ENCODE measurements at places on chromosomes 13 and 19.

GRCh38 chr13:97468331-97468730 lies 34.4 kb downstream of the RAP2A start:
- DNase-seq: no peak

GRCh38 chr13:73751290-73751689 lies 382.9 kb downstream of the KLF12 start:
- no peak for DNase-seq

- no peak for DNase-seq
These were observed 10.1 kb upstream of the TPRX2 start for GRCh38 chr19:47848823-47849473.

DNA sequence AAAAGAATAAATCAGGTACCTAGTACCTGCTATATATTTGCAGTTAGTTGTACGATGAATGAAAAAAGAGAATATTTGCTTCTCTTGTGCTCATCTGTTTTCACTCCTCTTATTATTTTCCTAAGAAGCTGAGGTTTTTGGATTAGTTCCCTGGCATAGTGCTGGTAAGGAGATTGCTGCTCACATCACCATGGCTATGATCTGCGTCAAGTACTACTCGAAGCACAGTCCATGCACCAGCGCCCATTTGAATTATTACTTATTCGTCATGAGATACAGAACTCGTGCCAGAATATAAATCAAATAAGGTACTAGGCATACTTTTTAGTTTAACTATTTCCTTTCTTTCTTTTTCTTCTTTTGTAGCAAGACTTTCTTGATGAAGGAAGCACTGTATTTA lies 7.1 kb downstream of the SERTM1 start:
- no peak for DNase-seq

DNA sequence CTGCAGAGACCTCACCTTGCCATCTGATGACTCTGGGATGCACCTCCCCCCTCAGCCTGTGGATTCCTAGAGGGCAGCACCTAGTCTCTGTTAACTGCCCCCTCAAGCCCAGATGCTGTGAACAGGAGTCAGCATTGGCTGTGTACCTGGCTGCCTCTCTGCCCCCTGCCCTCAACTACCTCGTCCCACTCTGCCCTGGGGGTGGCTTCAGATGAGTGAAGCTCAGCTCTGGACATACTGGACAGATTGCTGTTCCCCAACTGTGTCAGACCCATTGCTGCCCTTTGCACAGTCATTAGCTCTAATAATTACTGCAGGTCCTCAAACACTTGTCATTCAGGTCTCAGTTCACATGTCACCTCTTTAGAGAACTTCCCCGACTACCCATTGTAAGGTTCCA lies 182.1 kb upstream of the TSHZ3 start:
- DNase-seq: no peak

GRCh38 chr13:39209731-39210531 lies 171.7 kb downstream of the NHLRC3 start:
- DNase-seq: no peak

- no peak for DNase-seq
These were observed 70.4 kb upstream of the MRI1 start for GRCh38 chr19:13693889-13694288.

DNA sequence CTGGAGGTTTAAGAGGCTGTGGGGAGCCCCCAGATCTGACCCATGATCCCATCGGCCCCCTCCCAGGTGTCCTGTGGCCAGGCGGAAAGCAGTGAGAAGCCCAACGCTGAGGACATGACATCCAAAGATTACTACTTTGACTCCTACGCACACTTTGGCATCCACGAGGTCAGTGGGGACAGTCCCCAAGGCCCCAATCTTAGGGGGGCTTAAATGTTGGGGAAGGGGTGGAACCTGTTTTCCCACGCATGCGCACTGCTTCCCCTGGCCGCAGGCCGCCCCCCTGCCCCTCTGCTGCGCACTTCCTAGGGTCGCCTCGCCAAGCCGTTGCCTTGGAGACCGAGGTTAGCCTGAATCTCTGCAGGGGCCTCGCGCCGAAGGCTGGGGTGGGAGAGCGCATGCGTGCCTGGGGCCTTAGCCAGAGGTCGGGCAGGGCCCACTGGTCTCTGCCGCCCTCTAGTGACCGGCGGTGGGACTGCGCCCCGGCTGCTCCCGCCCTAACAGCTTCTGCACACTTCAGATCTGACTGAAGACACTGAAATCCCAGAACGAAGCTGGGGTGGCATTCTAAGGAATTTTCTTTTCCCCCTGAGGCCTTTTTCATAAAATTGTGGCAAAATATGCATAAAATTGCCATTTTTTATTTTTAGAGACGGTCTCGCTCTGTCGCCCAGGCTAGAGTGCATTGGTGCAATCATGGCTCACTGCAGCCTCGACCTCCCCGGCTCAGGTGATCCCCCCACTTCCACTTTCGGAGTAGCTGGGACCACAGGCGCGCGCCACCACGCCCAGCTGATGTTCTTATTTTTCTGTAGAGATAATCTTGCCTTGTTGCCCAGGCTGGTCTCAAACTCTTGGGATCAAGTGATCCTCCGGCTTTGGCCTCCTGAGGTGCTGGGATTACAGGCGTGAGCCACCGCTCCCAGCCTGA lies 3.6 kb downstream of the PRMT1 start:
- DNase-seq: peak; percentile 47

- no peak for DNase-seq
These were observed 1891.6 kb upstream of the PCDH20 start for GRCh38 chr13:63307228-63307627.

GRCh38 chr13:59300355-59301173 lies 863.2 kb downstream of the DIAPH3 start:
- DNase-seq: no peak

- DNase-seq: no peak
These were observed 104.1 kb downstream of the FRY start for GRCh38 chr13:32135655-32136054.

DNA sequence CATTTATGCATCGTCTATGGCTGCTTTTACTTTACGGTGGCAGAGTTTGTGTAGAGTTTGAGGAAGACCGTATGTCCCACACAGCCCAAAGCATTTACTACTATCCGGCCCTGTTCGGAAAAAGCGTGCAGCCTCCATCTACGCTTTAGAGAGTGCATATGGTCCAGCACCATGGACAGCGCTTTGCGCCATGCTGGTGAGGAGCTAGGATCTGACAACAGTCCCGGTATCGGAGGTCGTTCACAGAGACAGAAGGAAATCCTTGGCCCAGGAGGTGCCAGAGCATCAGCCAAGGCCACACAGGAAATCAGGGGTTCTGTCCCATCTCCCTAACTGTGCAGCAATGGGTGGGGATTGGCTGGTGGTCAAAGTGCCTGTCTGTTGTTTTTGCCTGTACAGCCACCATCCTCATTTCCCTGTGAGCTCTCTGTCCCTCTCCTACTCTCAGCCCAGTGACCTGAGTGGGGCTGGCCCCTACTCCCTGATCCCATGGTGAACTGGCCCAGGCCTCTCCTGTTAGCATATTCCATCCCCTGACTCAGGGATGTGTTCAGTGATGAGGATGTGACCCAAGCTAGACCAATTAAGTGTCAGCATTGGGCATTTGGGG lies 16.2 kb upstream of the PRODH2 start:
- no peak for DNase-seq

GRCh38 chr19:39038098-39038497 lies 5.7 kb upstream of the FBXO27 start:
- peak; percentile 4 for DNase-seq

DNA sequence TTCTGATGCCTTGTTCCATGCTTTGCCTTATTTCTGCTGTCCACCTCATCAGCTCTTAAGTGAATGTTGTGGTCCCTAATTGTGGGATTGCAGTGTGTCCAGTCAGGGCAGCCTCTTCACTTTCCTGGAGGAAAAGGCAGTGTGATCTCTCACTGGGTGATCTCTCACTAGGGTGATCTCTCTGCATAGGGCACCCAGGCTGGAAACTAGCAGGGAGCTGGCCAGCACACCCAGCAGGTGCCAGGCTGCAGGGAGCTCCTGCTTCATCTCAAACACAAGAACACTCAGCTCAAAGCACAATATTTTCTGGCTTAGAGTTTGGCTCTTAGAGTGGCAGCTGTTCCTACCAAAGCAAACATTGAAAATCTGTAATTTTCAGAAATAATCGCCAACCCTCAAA lies 36.5 kb upstream of the TSHZ3 start:
- DNase-seq: no peak

DNA sequence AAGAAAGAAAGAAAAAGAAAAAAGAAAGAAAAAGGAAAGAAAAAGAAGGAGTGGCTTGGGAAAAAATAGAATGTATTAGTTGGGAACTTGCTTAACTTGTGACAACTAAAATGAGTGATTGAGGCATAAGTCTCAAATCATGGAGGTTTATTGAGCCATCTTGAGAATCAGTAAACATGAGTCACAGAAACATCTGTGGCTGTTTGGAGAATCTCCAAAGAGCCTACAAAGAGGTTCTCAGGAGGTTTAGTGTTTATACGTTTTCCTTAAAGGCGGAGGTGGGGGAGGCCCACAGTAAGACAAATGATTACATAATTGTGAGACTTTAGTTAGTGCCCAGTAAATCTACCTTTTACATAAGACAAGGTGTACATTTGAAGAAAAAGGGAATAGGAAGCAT lies 38.6 kb downstream of the WDR87 start:
- DNase-seq: no peak

GRCh38 chr13:91721413-91721812 lies 323.0 kb downstream of the GPC5 start:
- DNase-seq: no peak

DNA sequence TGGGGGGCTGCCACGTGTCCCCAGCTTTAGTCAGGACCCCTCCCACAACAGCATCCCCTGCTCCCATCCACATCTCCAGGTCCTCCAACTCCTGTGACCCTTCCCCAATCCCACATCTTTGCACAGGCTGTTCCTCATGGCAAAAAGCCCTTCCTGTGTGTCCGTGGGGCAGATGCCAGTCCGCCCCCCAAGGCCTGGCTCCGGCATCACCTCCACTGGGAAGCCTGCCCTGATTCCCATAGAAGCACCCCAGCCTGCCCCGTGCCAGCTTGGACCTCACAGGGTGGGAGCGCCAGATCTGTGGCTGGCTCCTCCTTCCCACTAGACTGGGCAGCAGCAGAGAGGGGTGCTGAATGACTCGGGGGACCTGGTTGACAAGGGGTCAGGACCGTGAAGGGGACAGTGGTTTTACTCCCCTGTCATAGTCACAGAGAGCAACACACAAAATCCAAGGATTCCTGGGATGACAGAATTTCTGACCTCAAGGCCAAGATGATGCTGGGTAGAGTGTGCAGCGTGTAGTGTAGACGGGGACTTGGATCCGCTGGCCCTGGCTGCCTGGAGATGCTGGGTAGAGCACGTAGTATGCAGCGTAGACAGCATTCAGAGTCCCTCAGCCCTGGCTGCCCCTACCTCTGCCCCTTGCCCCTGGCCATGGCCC lies 13.3 kb downstream of the KLF2 start:
- DNase-seq: no peak

GRCh38 chr19:2207008-2207407 lies 29.1 kb downstream of the PLEKHJ1 start:
- DNase-seq: no peak
